Activated T-cell treated with anti-CD3 and anti-CD28 coated beads for 4 hours (primary cell): ENCODE measurements at places on chromosomes 2 and 18.

DNA sequence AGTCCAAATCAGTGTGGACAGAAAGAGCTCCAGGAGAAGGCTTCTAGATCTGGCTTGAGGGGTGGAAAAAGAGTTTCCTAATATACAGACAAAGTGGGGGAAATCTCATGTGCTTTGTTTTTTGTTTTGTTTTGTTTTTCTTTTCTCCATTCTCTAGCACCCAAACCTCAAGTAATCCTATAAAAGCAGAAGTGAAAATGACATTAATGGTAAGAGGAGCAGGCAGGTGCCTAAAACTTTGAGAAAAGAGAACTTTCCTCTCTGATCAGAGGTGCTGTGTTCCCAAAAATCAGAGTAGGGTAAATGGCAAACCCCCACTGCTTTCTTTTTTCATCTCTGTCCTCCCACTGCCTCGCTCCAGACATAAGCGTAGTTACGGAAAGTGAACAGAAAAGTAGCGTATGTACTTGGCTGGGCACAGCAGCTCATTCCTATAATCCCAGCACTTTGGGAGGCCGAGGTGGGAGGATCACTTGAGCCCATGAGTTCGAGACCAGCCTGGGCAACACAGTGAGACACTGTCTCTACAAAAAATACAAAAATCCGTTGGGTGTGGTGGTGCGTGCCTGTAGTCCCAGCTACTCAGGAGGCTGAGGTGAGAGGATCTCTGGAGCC lies 77.8 kb downstream of the FAM161A start:
- no peak for DNase-seq

GRCh38 chr2:218266316-218266979 lies 3.5 kb downstream of the AAMP start:
- no peak for DNase-seq

GRCh38 chr2:67241453-67241852 lies 155.7 kb upstream of the ETAA1 start:
- no peak for DNase-seq

DNA sequence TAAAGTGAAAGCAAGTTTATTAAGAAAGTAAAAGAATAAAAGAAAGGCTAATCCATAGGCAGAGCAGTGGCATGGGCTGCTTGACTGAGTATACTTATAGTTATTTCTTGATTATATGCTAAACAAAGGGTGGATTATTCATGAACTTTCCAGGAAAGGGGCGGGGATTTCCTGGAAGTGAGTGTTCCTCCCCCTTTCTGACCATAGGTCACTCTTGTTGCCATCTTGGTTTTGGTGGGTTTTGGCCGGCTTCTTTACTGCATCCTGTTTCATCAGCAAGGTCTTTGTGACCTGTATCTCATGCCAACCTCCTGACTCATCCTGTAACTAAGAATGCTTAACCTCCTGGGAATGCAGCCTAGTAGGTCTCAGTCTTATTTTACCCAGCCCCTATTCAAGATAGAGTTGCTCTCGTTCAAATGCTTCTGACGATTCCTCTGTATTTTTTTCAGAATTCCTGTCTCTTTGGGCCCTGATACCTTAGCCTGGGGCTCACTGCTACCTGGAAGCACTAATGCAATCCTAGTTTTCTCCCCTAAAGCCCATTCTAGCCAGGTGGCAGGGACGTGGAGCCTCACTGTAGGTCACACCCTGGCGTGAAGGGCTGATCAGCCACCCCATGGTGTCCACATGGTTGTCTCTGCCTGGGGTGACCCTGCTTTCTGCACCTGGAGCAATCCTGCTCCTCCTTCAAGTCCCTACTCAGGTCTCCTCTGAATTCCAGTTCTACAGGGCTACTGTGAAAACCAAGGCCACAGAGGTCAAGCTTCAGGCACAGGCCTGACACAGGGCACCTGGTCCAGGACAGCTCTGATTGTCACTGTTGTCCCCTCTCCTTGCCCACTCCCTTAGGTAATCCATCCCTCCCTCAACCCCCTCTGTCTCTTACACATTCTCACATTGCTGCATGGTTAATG lies 6.0 kb upstream of the SLC35F6 start:
- DNase-seq: no peak

DNA sequence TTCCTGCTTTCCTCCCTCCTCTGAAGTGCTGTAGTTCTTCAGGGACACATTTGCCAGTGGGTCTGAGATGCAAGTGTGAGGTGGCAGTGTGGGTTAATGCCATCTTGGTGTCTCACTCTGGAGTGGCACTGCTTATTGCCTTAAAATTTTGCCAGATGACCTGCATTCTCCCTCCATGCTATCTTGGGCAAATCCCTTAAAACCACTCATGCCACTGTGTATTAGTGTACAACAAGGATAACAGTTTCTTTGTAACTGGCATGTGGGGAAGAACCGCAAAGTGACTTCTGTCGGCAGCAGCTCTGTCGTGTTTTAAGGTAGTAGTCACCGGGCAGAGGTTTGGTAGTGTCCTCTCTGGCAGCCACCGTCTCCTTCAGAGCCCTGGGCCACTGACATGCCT lies 124.2 kb downstream of the NEDD4L start:
- no peak for DNase-seq

GRCh38 chr18:69035756-69036155 lies 237.9 kb downstream of the CCDC102B start:
- no peak for DNase-seq
